Smooth muscle cell of trachea (primary cell): ENCODE measurements at places on chromosomes 13 and 19. TPM values are rescaled to one million over a fixed set of nuclear protein-coding genes. Genes with fewer than 3 reads are reported as not detected.

FXYD3 gene
- total RNA-seq, result not detected in 2 replicates

ZNF324B gene
- 8.4 and 12.1 TPM in 2 replicates for total RNA-seq

KLF2 gene
- 2.0 and 2.8 TPM in 2 replicates for total RNA-seq

ZNF497 gene
- total RNA-seq, result 0.87 and 2.0 TPM in 2 replicates

RHPN2 gene
- total RNA-seq, result 2.2 and 3.0 TPM in 2 replicates

MUC16 gene
- total RNA-seq, result not detected in 2 replicates

ACP7 gene
- total RNA-seq, result under 0.01 and 0.15 TPM in 2 replicates

HAUS8 gene
- total RNA-seq, result 1.3 and 4.9 TPM in 2 replicates
